ENCODE measurements at places on chromosomes 7 and 10. TPM values are rescaled to one million over a fixed set of nuclear protein-coding genes. Genes with fewer than 3 reads are reported as not detected.
A peak's percentile ranks its signal among the peaks of the same experiment; 100 is the strongest.

GRCh38 chr7:114539575-114539974, 125.0 kb downstream of the FOXP2 start:
- no peak for DNase-seq
- no peaks in the 10 kb centered on the region for H3K36me3 ChIP-seq
- H3K27ac ChIP-seq, result no peak overlapping the region

The EPDR1 gene
- total RNA-seq, result 0.54 TPM

GRCh38 chr7:96085953-96086352, 235.9 kb downstream of the SLC25A13 start:
- H3K4me3 ChIP-seq, result no peak overlapping the region
- H3K4me1 ChIP-seq, result no peaks in the 10 kb centered on the region
- no peak for DNase-seq
- H3K27me3 ChIP-seq, result peaks cover 11% of the 10 kb centered on the region

DNA sequence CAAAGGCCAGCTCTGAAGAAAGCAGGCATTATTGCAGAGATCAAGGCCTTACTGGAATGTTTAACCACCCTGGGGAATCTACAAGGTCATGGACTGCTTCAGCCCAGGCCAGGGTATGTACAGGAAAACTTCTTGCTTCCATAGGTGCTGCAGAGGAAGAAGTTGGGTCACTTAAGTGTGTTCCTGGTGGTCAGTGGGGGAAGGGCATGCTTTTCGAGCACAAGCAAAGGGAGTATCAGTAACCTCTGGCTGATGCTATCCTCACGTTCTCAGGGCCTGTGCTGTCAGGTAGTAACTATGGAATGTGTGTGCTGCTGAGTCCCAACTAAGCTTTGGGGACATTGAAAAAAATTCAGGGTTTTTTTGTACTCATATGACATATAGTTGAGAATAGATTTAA, 234.0 kb upstream of the SP4 start:
- no peaks in the 10 kb centered on the region for H3K36me3 ChIP-seq
- H3K4me3 ChIP-seq, result no peak overlapping the region
- peaks cover 4% of the 10 kb centered on the region for H3K4me1 ChIP-seq
- H3K27me3 ChIP-seq, result no peaks in the 10 kb centered on the region

- peaks cover 73% of the 10 kb centered on the region for H3K4me1 ChIP-seq
- H3K27me3 ChIP-seq, result no peaks in the 10 kb centered on the region
- H3K36me3 ChIP-seq, result peaks cover 26% of the 10 kb centered on the region
- peak overlapping the region; percentile 65 for H3K27ac ChIP-seq
- DNase-seq, result no peak
These were observed 50.4 kb downstream of the ADD3 start for GRCh38 chr10:110058212-110058611.

GRCh38 chr10:129958148-129958628, 5.9 kb downstream of the EBF3 start:
- no peak overlapping the region for H3K27ac ChIP-seq
- DNase-seq, result no peak
- peak overlapping the region; percentile 9 for H3K4me3 ChIP-seq
- peaks cover 72% of the 10 kb centered on the region for H3K27me3 ChIP-seq
- H3K36me3 ChIP-seq, result peaks cover 4% of the 10 kb centered on the region
- peaks cover 17% of the 10 kb centered on the region for H3K4me1 ChIP-seq

GRCh38 chr10:101611096-101611905, 23.2 kb downstream of the DPCD start:
- no peak overlapping the region for H3K4me3 ChIP-seq
- DNase-seq, result peak; percentile 12
- peak overlapping the region; percentile 84 for H3K27ac ChIP-seq
- H3K36me3 ChIP-seq, result peaks cover 16% of the 10 kb centered on the region
- H3K27me3 ChIP-seq, result no peaks in the 10 kb centered on the region
- peaks cover 8% of the 10 kb centered on the region for H3K4me1 ChIP-seq

DNA sequence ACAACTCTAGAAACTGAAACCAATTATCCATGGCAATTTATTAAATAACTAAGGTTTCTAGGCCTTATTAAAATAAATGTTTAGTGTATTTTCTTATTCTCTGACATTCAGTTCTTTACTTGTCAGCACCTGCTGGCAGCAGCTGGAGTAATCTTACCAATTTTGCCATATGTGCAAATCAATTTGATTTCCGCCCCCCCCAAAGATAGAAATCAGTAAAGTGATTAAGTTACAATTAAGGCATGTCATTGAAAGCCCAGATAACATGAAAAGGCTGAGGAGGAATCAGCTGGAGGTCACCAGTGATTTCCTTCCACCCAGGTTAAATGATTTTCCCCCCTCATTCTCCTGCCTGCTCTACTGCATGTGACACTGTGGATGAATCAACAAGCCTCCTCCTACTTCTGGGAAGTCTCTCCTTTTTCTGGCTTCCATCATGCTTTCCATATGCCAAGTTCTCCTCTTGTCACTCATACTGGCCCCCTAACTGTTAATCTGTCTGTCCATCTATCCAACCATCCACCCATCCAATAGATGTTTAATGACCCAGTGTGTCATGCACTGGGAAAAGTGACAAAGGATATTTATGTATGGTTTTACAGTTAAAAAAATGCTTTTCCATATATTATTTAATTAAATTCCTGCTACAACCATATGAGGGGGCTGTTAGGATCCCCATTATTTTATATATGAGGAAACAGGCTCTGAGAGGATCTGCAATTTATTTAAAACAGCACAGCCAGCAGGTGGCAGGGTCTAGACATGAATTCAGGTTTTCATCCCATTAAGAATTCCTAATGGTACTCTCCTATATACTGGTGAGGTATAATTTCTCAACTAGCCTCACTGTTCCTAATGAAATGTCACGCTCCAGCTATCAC, 116.5 kb downstream of the ATXN7L1 start:
- H3K4me1 ChIP-seq, result peaks cover 40% of the 10 kb centered on the region
- no peak overlapping the region for H3K4me3 ChIP-seq
- peak overlapping the region; percentile 12 for H3K27ac ChIP-seq

The SLC18A2 gene
- total RNA-seq, result not detected

GRCh38 chr10:73774637-73775036, 7.2 kb upstream of the CHCHD1 start:
- H3K27me3 ChIP-seq, result no peaks in the 10 kb centered on the region
- H3K4me3 ChIP-seq, result peak overlapping the region; percentile 95
- H3K27ac ChIP-seq, result no peak overlapping the region

GRCh38 chr10:84429926-84430520, 101.6 kb downstream of the CCSER2 start:
- no peaks in the 10 kb centered on the region for H3K27me3 ChIP-seq
- H3K27ac ChIP-seq, result no peak overlapping the region
- H3K4me1 ChIP-seq, result peaks cover 19% of the 10 kb centered on the region

DNA sequence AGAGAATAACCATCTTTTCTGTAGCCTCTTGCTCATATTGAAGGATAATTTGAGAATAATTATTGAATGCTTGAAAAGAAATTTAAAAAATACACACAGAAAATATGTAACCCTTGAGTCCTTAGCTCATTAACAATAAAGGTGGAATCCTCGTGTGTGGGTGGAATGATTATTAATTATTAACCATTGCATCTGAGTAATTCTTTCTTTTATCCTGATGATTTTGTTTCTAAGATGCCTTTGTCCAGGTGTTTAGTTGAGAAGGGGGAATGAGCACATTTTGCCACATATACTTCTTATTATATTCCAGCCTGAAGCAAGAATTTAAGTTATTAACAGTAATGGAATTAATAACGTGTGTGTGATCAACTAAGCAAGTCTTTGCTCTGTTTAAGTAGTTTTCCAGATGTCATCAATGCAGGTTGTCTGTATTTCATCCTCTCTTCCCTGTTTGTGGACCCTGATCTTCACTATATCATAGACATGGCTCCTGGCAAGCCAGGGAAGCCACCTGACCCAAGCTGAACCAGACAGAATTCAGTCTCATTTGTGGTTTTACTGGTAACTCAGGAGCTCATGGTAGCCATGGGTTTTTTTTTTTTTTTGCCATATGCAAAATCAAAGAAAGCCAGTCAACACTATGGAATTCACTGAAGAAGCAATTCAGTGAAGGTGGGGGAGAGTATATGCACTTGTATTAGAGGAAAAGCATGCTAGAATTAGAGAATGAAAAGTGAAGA, 144.3 kb downstream of the KIF20B start:
- H3K27ac ChIP-seq, result no peak overlapping the region
- H3K4me3 ChIP-seq, result no peak overlapping the region
- H3K4me1 ChIP-seq, result peaks cover 2% of the 10 kb centered on the region
- H3K36me3 ChIP-seq, result no peaks in the 10 kb centered on the region

The MAGI2 gene
- 0.05 TPM for total RNA-seq

GRCh38 chr10:112981553-112981952, 31.5 kb downstream of the TCF7L2 start:
- H3K4me3 ChIP-seq, result no peak overlapping the region
- H3K36me3 ChIP-seq, result no peaks in the 10 kb centered on the region
- no peak overlapping the region for H3K27ac ChIP-seq
- peaks cover 68% of the 10 kb centered on the region for H3K27me3 ChIP-seq

GRCh38 chr7:98548971-98549370, 68.1 kb upstream of the NPTX2 start:
- no peaks in the 10 kb centered on the region for H3K27me3 ChIP-seq
- H3K4me3 ChIP-seq, result no peak overlapping the region
- H3K4me1 ChIP-seq, result no peaks in the 10 kb centered on the region
- H3K36me3 ChIP-seq, result no peaks in the 10 kb centered on the region
- DNase-seq, result no peak

GRCh38 chr7:105826143-105826542, 50.3 kb downstream of the ATXN7L1 start:
- peaks cover 14% of the 10 kb centered on the region for H3K4me1 ChIP-seq
- H3K4me3 ChIP-seq, result no peak overlapping the region
- peaks cover 15% of the 10 kb centered on the region for H3K36me3 ChIP-seq
- H3K27ac ChIP-seq, result no peak overlapping the region

The UTF1 gene
- not detected for total RNA-seq

The PHKG1 gene
- 2.5 TPM for total RNA-seq

- peak overlapping the region; percentile 73 for H3K4me3 ChIP-seq
- H3K27ac ChIP-seq, result no peak overlapping the region
- peak; percentile 75 for DNase-seq
- H3K36me3 ChIP-seq, result no peaks in the 10 kb centered on the region
- peaks cover 50% of the 10 kb centered on the region for H3K4me1 ChIP-seq
- peaks cover 23% of the 10 kb centered on the region for H3K27me3 ChIP-seq
These were observed 2.7 kb downstream of the KCNIP2 start for GRCh38 chr10:101840741-101841453.

- H3K36me3 ChIP-seq, result no peaks in the 10 kb centered on the region
- DNase-seq, result no peak
- H3K27me3 ChIP-seq, result peaks cover 3% of the 10 kb centered on the region
- H3K4me1 ChIP-seq, result peaks cover 12% of the 10 kb centered on the region
These were observed 298.5 kb downstream of the KLF6 start for GRCh38 chr10:3486346-3487065.

DNA sequence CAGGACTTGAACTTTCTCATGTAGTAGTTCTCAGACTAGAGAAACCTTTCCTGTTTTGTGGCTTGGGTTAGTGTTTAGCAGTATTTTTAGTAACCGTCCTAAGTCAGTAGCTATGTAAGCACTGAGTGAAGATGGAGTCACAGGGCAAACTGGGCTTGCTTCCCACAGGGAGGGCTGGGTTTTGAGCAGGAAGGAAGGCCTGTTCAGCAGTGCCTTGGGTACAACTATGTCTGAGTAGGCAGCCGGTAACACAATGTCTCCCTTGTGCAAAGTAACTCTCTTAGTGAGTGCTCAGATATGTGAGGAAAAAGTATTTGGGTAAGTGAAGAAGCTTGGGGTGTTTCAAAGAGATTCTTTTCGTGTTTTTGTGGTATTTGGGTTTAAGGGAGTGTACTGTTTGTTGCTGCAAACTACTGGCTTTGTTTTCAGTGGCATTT, 96.4 kb downstream of the CCSER2 start:
- no peaks in the 10 kb centered on the region for H3K27me3 ChIP-seq
- peaks cover 52% of the 10 kb centered on the region for H3K36me3 ChIP-seq
- peak overlapping the region; percentile 60 for H3K27ac ChIP-seq
- H3K4me1 ChIP-seq, result peaks cover 29% of the 10 kb centered on the region

The CYP26C1 gene
- 0.12 TPM for total RNA-seq

- H3K27me3 ChIP-seq, result no peaks in the 10 kb centered on the region
- peaks cover 97% of the 10 kb centered on the region for H3K4me1 ChIP-seq
- H3K36me3 ChIP-seq, result peaks cover 33% of the 10 kb centered on the region
These were observed 22.9 kb upstream of the C10orf105 start for GRCh38 chr10:71742301-71743088.

The RINT1 gene
- total RNA-seq, result 22.0 TPM

GRCh38 chr10:127907411-127908105, 655 bp downstream of the PTPRE start:
- no peaks in the 10 kb centered on the region for H3K36me3 ChIP-seq
- no peak overlapping the region for H3K27ac ChIP-seq
- no peak for DNase-seq
- no peak overlapping the region for H3K4me3 ChIP-seq
- H3K4me1 ChIP-seq, result no peaks in the 10 kb centered on the region

The ENKUR gene
- total RNA-seq, result not detected

GRCh38 chr10:100969187-100970075, at the start of gene SEMA4G:
TSS of gene SEMA4G (plus strand) at chr10:100969504. CDS start at chr10:100972913, 3,409 bp downstream.
- H3K27ac ChIP-seq, result peak within 1 kb of the TSS; percentile 25
- H3K4me1 ChIP-seq, result peaks cover 14% of the 10 kb centered on the region
- H3K36me3 ChIP-seq, result peaks cover 6% of the 10 kb centered on the region
- H3K27me3 ChIP-seq, result peaks cover 5% of the 10 kb centered on the region
- DNase-seq, result peak; percentile 44

- H3K27ac ChIP-seq, result no peak overlapping the region
- H3K27me3 ChIP-seq, result no peaks in the 10 kb centered on the region
- H3K4me1 ChIP-seq, result no peaks in the 10 kb centered on the region
- no peak overlapping the region for H3K4me3 ChIP-seq
- peaks cover 2% of the 10 kb centered on the region for H3K36me3 ChIP-seq
These were observed 59.0 kb downstream of the MTPN start for GRCh38 chr7:135918134-135918533.

The TRPV6 gene
- not detected for total RNA-seq

- H3K27me3 ChIP-seq, result no peaks in the 10 kb centered on the region
- peaks cover 55% of the 10 kb centered on the region for H3K4me1 ChIP-seq
- peak overlapping the region; percentile 98 for H3K27ac ChIP-seq
- DNase-seq, result no peak
- peak overlapping the region; percentile 87 for H3K4me3 ChIP-seq
- H3K36me3 ChIP-seq, result peaks cover 56% of the 10 kb centered on the region
These were observed 2.2 kb downstream of the NDST2 start for GRCh38 chr10:73809061-73809818.

DNA sequence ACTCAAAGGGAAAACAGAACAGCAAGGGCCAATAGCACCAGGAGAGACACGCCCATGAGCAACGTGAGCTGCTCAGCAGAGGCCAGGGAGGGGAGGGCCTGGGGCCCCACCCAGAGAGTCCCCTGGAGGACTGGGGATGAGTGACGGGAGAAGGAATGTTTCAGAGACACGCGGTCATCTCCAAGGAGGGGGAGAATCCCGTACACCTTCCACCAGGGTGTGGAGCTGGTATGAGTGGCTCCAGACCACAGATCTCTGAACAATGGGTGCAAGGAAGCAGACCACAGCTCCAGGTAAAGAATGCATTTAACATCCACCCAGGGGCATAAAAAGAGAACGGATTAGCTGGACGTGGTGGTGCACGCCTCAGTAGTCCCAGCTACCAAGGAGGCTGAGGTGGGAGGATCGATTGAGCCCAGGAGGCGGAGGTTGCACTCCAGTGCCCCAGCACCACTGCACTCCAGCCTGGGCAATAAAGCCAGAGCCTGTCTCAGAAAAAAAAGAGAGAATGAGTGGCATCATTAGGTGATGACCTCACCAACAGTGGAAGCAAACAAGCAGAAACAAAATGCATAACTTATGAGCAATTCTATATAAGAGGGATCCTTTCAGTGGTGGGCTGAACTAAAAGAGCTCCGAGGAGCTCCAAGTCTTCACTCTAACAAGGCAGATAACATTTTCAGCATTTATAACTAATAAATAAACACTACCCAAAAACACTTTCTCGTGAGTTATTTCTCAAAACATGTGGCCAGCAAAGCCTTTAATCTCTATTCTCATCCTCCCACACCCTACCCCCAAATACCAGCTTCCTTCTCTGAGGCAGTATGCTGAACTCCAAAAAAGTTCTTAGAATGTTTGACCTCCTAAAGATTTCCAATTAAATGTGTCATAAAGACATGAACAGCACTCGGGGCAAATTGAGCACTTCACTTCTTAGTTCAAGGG, 12.5 kb downstream of the PSAP start:
- H3K36me3 ChIP-seq, result no peaks in the 10 kb centered on the region
- no peak for DNase-seq
- H3K4me3 ChIP-seq, result no peak overlapping the region
- H3K27me3 ChIP-seq, result no peaks in the 10 kb centered on the region
- no peak overlapping the region for H3K27ac ChIP-seq

All from activated CD4-positive, alpha-beta T cell treated with anti-CD3 and anti-CD28 coated beads, Interleukin-2, amount 10 ng/mL, durations not matched to agents 7 days and 5 days (primary cell).